ENCODE measurements at places on chromosomes 1 and 21.

- no peak for DNase-seq
Observed at GRCh38 chr1:64235181-64235580, 31.8 kb downstream of the UBE2U start.

DNA sequence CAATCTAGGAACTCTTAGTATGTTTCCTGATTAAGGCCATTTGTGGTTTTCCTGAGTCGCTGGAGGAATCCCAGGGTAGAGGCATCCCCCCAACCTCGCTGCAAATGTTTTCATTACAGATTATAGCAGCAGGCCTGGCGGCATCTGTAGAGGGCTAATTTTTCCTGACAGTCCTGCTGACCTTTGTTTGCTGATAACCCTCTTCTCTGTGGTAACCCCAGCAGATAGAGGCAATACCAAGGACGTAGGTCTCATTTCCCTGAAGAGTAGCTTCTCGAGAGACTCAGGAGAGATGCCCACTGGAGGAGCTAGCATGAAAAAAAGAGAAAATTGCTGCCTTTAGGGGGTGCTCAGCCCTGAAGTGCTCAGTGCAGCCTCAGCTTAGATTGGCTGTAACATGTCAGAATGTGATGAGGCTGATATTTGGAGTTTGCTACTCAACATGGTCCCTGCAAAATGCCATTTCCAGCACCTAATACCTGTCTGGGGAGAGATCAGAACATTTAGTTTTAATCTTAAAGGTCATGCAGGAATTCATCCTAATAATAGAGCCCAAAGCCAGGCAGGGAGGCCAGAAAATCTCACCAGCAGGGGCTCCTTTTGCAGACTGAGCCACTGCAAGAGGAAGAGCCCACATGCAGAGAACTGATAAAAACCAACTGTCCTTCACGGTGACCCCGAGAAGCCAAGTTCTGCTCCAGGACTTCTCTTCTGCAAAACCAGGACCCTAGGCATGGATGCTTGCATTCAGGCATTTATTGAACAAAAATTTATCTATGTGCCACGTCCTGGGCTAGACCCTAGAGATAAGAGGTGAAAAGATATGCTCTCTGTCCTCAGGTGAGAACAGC lies 184.5 kb downstream of the KAZN start:
- DNase-seq, result no peak

DNA sequence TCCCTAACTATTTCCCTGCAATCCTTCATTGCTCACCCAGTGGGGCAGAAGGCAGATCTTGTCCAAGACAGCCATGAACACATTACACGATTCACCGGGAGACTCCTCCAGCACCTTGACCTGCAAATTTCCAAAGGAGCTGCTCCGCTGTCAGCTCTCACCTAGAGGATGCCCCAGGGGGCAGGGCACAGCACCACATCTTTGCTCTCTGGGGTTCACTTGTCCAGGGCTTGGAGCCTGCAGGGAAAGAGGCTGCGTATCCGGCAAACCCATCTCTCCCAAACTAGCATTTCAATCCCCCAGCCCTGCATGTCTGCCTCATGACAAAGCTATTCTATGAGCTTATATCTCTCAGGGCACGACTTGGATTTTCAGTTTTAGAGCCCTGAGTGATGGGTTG lies 35.1 kb upstream of the OLIG2 start:
- no peak for DNase-seq

GRCh38 chr1:212487774-212488435 lies 55.2 kb downstream of the NENF start:
- DNase-seq, result no peak

GRCh38 chr1:25760871-25761270 lies 39.1 kb upstream of the SELENON start:
- no peak for DNase-seq

DNA sequence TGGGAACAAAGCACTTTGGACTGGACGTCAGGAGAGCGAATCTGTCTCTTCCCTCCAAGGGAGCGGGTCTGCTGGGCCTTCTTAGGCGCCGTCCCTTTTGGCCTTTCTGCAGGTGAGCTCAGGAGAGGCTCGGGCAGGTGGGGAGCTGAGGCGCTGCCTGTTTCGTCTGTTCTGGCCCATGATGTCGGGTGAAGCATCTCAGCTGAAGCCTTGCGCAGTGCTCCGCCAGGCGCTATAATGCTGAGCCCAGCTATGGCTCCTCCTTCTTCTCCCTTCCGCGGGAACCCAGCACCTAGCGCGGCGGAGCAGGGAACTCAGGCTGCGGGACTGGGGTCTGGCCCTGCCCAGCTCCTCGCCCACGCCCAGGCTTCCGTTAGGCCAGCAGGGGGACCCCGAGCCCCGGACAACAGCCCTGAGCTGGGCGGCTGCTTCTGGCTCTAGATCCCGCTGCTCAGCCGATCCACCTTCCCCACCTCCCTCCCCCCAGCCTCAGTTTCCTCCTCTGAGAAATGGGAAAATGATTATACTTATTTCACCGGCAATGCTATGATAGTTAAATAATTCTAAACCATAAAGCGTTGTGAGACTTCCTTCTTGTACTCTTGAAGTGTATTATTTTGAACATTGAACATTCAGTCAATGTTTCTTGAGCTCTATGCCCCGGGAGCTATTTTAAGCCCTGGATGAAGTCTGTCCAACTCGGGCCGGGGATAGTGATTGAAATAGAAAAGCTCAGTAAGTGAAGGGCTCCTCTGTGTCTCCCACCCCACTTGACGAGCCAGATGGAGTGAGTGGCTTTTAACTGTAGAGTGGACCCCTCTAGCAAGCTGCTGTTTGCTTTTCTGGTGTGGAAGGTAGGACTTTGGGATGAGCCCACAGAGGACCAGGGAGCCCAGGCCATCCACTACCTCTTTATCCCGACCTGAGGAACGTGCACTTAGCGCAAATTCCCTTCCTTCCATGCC lies 9.6 kb upstream of the ADORA1 start:
- DNase-seq, result peak; percentile 44

GRCh38 chr21:20647607-20648006 lies 350.6 kb upstream of the NCAM2 start:
- no peak for DNase-seq

- no peak for DNase-seq
Observed at GRCh38 chr1:90386899-90387720, 330.0 kb downstream of the BARHL2 start.

DNA sequence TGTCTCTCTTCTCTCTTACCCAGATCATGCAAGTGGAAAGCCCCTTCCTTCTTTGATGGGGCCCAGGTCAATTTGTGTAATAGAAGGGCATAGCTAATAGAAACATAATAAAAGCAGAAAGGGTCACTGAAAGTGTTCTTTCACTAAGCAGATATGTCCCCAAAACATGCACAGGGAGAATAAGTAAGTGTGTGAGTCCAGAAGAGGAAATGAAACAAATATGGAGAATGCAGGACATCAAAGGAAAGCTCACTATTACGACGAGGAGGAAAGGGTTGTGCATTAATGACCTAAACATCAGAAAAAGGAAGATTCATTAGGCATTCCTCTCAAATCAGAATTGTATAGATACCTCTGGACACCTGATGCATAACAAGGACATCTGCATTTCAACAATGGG lies 81.4 kb upstream of the SMYD2 start:
- no peak for DNase-seq

- no peak for DNase-seq
Observed at GRCh38 chr1:97378596-97378995, 542.2 kb downstream of the DPYD start.

DNA sequence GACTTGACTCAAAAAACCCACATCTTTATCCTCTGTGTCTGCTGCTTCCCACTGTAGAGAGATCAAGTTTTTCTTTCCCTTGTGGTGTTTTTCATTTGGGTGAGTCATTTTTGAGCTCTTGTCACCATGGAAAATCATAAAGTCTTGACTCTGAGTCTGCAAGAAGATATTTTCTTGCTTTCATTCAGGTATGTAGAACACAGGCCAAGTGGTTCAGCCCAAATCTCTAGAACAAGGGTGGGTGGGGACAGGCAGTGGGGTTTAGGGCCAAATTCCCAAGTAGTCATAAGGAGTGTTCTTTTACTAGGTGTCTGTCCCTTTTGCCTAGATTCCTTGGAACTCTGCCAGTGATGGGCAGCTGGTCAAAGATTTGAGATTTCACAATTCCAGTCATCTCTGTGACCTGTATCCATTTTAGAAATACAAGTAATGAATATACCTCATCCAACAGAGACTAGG lies 21.5 kb upstream of the ARHGAP29 start:
- DNase-seq, result peak; percentile 91

DNA sequence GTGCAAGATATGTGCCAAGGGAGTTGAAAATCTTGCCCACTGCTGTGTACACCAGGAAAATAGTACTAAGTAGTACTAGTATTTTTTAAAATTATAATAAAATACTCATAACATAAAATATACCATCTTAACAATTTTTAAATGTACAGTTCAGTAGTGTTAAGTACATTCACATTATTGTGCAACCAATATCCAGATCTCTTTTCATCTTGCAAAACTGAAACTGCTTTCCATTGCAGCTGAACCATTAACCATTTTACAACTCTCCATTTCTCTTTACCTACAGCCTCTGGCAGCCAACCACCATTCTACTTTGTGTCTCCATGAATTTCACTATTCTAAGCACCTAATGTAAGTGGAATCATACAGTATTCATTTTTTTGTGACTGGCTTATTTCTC lies 19.3 kb upstream of the RAB3GAP2 start:
- DNase-seq, result no peak

DNA sequence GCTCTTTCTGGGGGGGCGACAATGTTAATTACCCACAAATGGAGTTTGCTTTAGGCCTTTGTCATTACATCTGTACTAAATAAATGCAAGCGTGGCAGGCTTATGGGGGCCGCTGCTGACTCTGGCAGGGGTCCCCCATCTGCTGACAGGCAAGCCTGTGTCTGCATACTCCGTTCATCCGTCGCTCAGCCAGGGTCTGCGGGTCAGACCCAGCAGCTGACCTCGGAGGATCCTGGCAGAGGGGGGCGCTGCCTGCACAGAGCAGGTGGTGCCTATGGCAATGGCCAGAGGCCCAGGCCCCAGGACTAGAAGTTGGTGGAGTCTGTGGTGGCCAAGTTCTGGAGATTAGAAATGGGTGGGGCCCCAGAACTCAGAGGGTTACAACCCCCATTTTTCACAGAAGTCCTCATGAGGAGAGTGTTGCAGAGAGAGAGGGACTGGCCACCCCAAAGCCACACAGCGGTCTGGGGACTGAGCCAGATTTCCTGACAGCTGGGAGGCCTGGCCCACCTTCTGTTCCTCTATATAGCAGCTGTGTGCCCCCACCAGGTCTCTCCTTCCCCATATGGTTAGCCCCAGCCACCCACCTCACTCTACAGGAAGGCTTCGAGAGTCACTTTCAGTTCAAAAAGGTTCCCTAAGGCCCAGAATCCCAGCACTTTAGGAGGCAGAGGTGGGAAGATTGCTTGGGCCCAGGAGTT lies 31.0 kb downstream of the TTC39A start:
- DNase-seq, result no peak

- DNase-seq, result no peak
Observed at GRCh38 chr1:93730621-93731020, 49.0 kb upstream of the BCAR3 start.

GRCh38 chr21:28822486-28823335 lies 170.0 kb downstream of the LTN1 start:
- peak; percentile 23 for DNase-seq

DNA sequence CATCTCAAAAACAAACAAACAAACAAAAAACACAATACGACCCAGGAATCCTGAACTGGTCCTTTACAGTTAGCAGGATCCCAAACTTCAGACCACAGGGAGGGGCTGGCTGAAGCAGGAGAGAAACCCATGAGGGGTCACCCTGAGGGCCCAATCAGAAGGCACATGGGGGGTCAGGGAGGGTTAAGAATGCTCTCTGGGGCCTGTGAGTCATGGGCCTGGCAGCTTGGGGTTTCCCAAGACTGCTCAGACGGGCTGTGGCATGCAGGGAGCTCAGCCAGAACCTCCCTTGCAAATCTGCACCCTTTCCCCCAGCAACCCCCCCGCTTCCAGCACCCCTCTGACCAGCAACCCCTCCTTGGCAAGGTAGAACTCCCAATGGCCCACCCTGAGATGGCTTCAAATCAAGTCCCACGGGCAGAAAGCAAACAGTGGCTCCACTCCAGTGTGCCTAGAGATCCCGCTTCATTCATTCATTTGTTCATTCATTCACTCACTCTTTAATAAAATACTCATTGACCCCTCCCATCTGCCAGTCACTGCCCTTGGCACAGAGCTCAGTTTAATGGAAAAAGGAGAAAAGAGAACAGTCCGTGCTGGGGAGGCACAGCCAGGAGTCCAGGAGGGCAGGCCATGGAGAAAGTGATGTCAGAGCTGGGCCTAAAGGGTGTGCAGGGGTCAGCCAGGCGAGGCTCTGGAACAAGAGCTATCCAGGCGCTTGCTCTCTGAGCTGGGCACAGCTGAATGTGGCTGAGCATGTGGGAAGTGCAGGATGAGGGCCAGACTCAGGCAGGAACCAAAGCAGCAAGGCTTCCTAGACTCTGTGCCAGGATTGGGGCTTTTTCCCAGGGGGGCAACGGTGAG lies 8.2 kb downstream of the UQCRHL start:
- DNase-seq, result peak; percentile 83

DNA sequence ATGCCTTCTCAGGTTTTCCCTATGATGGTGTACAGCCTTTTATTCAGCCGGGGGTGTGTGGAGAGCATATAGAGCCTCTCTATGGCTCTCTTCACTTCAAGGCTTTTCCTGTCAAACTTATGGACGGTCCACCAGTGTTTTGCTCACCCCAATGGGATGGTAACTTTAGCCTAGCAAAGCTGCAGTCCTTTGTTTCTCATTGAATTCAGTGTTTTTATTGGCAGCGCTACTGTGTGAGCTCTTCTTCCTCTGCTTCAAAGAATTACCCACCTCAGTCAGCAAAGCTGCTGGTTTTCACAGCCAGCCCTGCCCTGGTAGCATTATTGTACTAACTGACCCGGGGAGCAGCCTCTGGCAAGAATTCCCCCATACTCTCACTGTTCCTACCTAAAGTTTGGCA lies 145.3 kb upstream of the RRP15 start:
- DNase-seq, result no peak

DNA sequence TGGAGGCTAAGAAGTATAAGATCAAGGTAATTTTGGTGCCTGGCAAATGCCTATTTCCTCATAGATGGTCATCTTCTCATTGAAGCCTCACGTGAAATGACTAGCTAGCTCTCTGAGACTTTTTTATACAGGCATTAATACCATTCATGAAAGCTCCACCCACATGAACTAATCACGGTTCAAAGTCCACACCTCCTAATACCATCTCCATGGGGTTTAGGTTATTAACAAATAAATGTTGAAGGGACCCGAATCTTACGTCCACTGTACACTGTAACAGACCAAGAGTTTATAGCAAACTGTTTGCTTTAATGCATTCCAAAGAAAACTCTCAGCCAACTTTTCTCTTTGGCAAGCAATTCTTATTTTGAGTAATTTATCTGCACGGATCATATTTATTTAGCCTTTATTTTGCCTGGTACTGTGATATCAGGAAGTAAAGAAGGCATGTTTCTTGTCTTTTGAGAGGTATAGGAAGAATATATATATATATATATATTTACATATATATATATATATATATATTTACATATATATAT lies 296.1 kb upstream of the LRRC7 start:
- no peak for DNase-seq

DNA sequence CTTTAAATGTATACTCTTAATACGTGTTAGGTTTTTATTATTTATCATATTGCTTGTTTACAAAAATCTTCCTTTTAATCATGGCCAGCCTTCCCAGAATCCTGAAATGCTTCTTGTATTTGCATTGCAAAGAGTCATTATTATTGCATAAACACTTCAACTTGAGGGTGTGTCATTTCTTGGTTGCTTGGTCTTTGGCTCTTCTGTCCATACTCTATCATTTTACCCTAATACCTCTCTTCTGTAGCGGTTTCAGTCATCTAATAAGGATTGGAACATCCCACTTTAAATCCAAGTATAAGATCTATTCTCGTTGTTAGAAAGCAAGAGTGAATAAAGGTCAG lies 200.6 kb upstream of the CACYBP start:
- DNase-seq, result no peak
